ENCODE measurements at places on chromosomes 7 and 10. TPM values are rescaled to one million over a fixed set of nuclear protein-coding genes. Genes with fewer than 3 reads are reported as not detected.

TASOR2 gene
- total RNA-seq, result 83.5 TPM

CCL26 gene
- total RNA-seq, result 0.71 TPM

GRM3 gene
- total RNA-seq, result not detected

EPO gene
- not detected for total RNA-seq

OR9A2 gene
- total RNA-seq, result not detected

GPR26 gene
- not detected for total RNA-seq

EEPD1 gene
- 5.9 TPM for total RNA-seq

LEP gene
- total RNA-seq, result not detected

ELMO1 gene
- 56.7 TPM for total RNA-seq

C10orf143 gene
- 3.8 TPM for total RNA-seq

CRTAC1 gene
- total RNA-seq, result 40.6 TPM
